ENCODE measurements at places on chromosomes 1 and 21.

- DNase-seq = peak; percentile 10
Measured at GRCh38 chr1:16073490-16074119, at the start of gene FAM131C. Gene FAM131C (minus strand): TSS chr1:16073651. CDS start chr1:16073442, 209 bp downstream.

- no peak for DNase-seq
Measured at GRCh38 chr1:71196685-71197084, 115.8 kb upstream of the ZRANB2 start.

GRCh38 chr21:36773117-36773516, 74.2 kb downstream of the SIM2 start:
- DNase-seq = no peak

DNA sequence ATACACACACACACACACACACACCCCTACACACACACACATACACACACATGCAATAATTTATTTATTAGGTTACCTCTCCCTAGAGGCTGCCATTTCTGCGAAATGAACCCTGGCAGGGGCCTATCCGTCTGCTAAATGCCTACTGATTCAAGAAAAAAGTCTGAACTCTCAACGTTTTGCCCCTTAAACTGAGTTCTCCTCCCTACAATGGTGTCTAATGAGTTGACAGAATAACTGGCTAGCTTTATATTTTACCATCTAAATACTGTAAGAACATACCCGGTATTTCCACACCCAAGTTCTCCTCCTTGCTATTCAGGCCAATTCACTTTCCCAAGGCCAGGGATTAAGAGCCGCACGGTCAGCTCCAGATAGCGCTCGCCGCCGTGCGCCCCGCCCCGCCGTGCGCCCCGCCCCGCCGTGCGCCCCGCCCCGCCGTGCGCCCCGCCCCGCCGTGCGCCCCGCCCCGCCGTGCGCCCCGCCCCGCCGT, 339 bp upstream of the RNPC3 start:
- DNase-seq = peak; percentile 8

- no peak for DNase-seq
Measured at GRCh38 chr1:145992502-145992936, 3.9 kb downstream of the TXNIP start.

DNA sequence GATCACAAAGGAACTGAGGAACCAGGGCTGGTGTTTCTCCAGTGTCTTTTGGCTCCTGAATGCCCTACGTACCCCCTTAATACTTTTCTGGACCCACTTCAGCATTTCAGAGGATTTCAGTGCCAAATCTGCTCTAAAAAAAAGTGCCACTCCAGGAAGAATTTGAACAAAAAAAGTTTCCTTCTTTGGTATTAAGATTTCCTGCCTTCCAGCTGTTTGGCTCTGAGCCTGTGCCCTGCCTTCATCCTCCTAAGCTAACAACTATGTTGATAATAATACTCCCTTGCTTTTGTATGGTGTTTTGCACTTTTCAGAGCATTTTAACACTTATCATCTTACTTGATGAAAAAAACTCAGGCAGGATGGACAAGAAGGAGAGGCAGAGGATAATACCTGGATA, 11.0 kb upstream of the RIMS3 start:
- DNase-seq = no peak

Data from CD4-positive, alpha-beta T cell treated with Interleukin-6 at 100 ng/mL for 8 hours (primary cell).